ENCODE measurements at places on chromosomes 4 and X.

GRCh38 chr4:133711817-133712216 lies 489.8 kb downstream of the PABPC4L start:
- DNase-seq = no peak

DNA sequence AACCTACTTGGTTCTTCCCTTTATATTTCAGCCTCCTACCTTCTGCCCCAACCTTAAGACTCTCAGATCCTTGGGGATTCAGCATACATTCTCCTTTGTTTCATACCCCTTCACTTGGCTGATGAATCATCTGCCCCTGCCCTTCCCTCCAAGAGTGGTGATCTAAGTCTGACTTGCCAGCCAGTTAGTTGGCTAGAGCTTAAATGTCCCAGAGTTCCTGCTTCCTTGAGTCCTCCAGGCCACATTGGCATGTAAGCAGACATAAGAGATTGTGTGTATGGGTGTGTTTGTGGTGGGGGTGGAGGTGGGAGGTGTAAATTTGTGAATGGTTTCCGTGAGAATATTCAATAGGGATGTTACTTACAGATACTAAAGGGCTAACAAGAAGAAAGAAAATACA lies 3.7 kb upstream of the TEX13D start:
- peak; percentile 50 for DNase-seq

- DNase-seq = no peak
These were observed 1080.5 kb upstream of the TENM3 start for GRCh38 chr4:181162676-181163075.

DNA sequence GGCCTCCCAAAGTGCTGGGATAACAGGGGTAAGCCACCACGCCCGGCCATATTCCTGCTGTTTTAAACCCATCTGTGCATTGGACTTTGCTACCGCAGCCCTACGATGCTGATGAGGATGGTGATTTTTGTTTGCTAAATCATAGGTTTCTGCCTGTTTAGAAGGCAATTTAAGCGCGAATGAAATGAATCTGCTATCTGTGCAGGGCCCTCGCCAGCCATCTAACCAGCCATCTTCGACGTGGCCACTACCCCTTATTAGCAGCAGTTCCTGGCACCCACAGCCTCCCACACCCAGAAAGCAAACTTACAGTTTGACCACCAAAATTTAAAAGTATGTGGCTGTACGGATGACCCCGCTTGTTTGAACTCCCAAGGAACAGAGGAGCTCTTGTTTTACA lies 178.5 kb downstream of the SHOX start:
- DNase-seq = no peak

DNA sequence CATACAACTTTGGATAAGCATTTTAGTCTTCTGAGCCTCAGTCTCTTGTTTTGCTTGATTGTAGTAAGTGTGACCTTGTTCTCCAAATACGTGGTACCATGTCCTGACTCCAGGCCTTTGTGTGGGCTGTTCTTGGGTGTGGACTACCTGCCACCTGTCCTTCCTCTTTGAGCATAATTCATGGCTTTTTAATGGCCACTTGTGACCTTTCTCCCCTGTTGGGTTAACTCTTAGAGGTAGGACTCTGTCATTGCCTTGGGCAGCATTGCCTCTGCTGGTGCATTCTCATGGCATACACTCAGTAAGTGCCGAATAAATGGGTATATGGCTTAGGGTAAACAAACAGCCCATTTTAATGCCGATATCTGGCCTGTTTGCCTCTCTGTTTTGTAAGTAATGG lies 3.0 kb downstream of the NSD2 start:
- DNase-seq = no peak

DNA sequence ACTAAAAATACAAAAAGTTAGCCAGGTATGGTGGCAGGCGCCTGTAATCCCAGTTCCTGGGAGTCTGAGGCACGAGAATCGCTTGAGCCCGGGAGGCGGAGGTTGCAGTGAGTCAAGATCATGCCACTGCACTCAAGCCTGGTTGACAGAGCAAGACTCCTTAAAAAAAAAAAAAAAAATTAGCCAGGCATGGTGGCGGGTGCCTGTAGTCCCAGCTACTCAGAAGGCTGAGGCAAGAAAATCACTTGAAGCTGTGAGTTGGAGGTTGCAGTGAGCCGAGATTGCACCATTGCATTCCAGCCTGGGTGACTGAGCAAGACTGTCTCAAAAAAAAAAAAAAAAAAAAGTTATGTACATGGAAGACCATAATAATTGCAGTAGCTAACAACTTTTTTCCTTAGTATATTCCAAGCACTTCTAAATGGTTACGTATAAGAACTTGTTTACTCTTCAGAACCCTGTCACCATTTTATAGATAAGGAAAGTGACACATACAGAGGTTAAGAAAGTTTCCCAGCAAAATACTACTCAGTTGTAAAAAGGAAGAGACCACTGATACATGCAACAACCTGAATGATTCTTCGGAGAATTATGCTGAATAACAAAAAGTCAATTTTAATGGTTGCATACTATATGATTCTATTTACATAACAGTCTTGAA lies 24.5 kb downstream of the RUFY3 start:
- DNase-seq = no peak

- no peak for DNase-seq
These were observed 76.5 kb upstream of the SMARCAD1 start for GRCh38 chr4:94131212-94131611.

DNA sequence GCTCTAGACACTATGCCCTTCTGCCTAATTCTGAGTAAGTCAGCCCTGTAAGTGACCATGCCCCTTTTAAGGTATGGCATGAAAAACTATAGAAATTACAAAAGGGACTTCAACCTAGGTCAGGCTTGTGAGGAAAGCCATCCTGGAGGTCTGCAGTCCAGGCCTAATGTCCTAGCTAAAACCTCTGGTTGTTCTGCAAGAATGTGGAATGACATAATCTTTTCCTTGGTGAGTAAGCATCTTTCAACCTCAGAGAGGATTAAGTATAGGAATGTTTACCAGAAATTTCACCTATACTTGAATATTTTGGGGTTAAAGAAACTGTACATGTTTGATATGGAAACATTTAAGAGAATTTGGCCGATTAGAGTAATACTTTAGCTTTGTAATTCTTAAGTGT lies 23.8 kb upstream of the HPSE start:
- DNase-seq = peak; percentile 32

DNA sequence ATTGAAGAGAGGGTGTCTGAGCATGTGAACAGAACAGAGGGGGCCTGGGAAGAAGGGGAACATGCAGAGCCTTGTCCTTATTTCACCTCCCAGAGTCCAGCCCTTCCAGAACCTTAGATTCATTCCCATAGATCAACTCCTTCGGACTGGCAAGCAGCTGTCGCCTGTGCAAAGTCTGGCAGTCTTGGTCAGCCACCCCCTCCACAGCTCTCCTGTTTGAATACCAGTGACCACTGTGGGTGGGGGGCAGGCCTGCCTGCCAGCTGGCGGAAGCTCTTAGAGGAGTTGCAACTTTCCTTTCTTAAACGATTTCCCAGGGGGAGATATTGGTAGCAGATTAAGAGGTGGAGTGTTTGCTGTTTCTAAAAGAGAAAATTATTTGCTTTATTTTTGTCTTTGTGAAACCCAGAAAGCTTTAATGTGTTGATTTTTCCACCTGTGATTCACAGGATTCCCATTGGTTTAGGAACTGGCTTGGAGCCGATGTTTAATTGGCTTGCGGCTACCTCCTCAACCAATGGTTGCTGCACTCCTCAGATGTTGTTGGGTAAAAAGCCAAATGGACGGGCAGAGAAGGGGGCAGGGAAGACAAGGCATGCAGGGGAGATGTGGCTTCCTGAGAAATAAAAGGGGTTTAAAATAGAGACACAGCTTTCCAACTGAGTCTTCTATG lies 62.2 kb upstream of the PRPS1 start:
- no peak for DNase-seq

GRCh38 chrX:11770320-11770719 lies 12.3 kb downstream of the MSL3 start:
- DNase-seq = peak; percentile 32

GRCh38 chrX:129654652-129655546 lies at the start of gene APLN:
APLN (minus strand) TSS chrX:129654956; CDS start chrX:129654630, 326 bp downstream.
- no peak for DNase-seq

GRCh38 chr4:55308071-55308470 lies 38.0 kb upstream of the SRD5A3 start:
- DNase-seq = no peak

- no peak for DNase-seq
These were observed 1.8 kb downstream of the IL1RAPL1 start for GRCh38 chrX:28589046-28589445.

GRCh38 chrX:33416273-33416805 lies 205.0 kb upstream of the DMD start:
- DNase-seq = no peak

DNA sequence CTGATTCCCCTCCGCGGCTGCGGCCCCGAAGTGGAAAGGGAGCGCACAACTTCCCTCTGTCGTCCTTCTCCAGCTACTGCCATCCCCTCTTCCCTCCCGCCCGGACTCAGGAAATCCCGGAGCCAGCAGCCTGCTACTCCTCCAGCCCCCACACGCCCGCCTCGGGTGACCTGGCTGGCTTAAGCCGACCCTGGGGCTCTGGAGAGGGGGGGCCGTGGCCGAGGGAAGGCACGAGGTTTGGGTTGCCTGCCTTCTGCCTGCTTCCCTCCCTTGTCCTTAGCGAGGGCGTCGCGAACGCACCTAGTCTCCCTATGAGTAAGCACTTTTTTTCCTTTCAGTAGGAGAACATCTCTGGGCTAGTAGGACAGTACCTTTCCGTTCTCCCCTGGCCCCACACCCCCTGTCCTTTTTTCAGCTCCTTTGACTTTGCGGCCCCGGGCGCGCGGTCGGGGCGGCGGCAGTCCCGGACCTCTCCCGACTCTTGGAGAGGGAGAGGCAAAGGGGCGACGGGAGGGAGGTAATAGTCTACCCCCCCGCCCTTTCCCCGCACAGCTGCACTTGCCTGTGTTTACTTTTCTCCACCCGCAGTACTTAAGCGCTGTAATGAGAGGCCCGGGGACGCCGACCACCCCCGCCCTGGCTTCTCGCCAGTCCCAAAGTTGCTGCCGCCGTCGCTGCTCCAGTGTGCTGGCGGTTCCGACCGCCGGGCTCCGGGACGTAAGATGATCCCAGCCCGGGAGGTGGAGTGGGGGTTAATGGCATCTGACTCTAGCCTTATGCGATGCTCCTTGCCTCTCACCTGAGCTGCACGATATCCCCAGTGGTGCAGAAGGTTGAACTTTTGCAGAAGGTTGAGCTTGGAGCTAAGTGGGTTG lies 868 bp downstream of the PLS3 start:
- DNase-seq = no peak

DNA sequence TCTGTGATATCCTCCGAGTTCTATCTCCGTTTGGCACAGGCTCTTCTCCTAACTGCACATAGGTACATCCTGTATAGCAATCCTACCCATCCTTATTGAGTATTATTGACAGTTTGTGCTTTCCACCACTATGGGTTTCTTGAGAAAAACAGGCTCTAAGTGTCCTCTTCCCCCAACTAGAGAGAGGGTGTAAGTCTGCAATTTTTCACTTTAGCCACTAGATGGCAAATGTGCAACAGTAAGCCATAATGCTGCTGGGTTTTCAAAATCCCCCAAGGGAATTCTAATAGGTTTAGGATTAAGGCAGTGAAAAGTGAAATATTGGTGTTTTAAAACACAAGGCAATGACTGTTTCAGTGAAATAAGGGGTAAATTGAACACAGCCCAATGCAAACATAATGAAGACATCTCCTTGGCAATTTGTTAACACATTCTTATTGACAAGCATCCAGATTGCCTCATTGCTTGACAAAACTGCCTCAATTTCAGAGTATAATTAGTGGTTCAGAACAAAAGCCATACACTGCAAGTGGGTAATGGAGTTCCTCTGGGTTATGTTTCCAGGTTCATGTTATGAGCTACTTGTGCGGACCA lies 239.0 kb upstream of the HTR2C start:
- peak; percentile 5 for DNase-seq

DNA sequence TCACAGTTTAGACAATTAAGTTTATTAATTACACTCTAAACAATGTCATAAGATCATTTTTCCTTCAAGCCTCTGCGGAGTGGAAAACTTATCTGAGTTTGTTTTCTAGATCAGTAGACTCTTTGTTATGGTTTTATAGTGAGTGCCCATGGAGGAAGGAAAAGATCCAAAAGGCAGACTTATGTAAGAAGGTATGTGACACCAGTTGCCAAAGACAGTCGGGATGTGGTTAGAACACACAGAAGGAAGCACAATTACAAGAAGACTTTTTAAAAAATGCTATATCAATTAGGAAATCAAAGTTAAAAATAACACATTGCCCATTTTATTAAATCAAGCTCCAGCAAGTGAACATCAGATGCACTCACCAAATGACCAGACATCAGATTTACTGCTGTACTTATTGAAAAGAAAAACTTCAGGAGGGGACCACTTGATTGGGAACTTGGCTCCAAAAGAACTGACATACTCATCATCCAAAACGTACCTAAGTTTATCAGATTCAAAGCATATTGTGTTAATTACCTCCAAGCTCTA lies 57.1 kb downstream of the NIPAL1 start:
- no peak for DNase-seq

DNA sequence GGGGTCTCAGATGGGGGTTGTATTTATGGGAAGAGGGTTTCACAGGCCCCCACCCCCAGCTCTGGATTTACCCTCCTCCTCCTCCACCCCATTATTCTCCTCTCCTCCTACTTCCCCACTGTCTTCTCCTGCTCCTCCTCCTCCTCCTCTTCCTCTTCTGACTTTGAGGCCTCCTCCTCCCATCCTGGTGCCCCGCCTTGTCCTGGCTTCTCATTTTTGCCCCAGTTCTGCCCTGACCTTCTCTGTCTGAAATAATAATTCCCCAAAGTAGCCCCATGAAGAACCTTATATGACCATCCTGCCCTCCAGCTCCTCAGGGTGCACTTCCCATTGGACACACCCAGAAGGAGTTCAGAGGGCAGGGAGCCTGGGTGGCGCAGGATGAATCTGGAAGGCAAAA lies 351.4 kb upstream of the GATB start:
- no peak for DNase-seq

DNA sequence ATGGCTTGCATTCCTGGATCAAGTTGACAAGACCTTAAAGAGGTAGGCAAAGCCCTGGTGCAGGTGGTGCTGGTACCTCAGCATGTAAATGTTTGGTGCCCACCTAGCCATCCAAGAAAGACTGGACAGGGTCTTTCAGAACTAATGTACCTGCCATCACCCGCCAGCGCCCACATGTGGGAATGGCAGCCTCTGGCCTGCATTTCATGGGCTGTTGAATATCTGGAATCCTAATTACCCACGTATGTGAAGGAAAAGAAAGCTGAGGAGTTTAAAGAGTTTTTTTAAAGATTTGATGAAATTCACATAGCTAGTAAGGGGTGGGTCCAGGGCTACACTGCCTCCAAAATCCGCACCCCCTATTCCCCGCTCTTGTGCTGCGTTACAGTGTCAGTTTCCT lies 8.6 kb upstream of the CCDC149 start:
- no peak for DNase-seq

DNA sequence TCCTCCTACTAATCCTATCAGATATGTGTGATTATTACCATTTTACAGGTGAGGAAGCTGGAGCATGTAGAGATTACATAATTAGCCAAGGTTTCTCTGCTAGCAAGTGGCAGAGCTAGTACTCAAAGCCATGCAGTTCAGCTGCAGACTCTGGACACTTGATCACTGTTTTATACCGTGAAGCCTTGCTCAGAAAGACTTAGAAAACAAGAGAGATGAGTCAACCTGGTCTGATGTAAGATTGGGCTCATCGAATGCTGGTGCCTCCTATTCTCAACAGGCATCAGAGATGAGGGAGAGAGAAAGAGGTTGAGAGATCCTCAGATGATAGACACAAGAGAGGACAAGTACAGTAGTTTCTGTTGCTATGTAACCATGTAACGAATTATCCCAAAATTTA lies 19.0 kb upstream of the PDE5A start:
- DNase-seq = no peak

- no peak for DNase-seq
These were observed 674.8 kb upstream of the INTU start for GRCh38 chr4:126957987-126958386.
